ENCODE measurements at places on chromosomes 16 and 17.

DNA sequence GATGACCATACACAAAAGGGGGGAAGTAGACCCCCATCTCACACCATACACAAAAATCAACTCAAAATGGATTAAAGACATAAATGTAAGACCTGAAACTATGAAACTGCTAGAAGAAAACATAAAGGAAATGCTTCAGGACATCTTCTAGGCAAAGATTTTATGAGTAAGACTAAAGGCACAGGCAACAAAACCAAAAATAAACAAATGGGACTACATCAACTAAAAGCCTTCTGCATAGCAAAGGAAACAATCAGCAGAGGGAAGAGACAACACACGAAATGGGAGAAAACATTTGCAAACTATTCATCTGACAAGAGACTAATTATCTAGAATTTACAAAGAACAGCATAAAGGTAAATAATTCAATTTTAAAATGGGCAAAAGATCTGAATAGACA is 152.1 kb downstream of the AXIN2 start:
- DNase-seq = no peak

DNA sequence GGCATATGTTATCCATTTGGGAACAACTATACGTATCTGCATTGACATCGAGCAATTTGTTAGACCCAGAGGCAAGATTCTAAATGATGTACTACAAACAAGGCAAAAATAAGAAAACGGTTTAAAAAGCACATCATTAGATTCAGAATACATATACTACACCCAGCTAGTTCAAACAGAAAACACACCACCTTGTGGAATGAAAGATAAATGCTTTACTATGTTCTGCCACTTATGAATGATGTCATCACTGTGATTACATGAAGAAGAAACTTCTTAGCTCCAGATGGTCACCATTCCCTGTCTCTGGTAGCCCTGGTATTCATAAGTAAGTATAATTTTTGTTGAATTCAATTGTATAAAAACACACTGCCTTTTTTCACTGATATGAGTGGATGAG is 7.8 kb downstream of the NACA2 start:
- no peak for DNase-seq

GRCh38 chr16:24755201-24755874 is 25.9 kb downstream of the TNRC6A start:
- DNase-seq = no peak

- peak; percentile 49 for DNase-seq
These were observed 19.1 kb upstream of the TEX2 start for GRCh38 chr17:64281962-64282752.

DNA sequence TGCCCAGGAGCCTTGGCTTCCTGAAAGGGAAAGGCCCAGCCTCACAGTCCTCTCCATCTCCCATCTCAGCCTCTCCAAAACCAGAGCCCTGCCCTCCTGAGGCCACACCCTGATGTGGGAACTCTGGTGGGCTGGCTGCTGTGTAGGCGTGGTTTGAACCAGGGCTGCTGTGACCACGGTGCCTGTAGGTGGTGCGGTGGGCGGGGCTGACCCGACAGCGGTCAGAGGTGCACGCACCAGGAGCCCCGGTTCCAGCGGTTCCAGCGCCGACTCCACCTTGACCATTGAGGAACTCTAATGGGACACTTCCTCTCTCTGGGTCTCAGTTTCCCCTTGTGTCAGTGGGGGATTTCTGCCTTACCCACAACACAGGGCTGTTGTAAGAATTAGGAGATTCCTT is 2.4 kb downstream of the RAP1GAP2 start:
- no peak for DNase-seq

DNA sequence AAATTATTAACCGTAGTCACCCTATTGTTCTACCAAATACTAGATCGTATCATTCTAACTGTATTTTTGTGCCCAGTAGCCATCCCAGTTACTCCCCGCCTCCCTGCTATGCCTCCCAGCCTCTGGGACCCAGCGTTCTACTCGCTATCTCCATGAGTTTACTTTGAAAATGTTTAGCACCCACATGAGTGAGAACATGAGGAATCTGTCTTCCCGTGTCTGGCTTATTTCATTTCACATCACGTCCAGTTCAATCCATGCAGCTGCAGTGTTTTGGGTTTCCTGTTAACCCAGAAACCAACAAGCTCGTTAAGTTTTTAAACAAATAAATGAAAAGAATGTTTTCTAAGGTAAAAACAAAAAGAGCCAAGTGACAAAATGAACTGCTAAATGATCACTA is 82.1 kb downstream of the VPS53 start:
- no peak for DNase-seq

- DNase-seq = no peak
These were observed 44.6 kb upstream of the MAF start for GRCh38 chr16:79644971-79645667.

DNA sequence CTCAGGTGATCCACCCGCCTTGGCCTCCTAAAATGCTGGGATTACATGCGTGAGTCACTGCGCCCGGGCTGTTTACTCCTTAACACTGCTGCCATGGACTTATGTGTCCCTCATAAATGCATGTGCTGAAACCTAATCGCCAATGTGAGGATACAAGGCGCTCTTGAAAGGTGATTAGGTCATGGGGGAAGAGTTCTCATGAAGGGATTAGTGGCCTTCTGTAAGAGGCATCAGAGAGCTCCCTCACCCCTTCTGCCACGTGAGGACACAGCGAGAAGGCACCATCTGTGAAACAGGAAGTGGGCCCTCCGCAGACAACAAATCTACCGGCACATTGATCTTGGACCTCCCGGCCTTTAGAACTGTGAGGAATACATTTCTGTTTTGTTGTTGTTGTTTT is 19.1 kb downstream of the ITPRIPL2 start:
- no peak for DNase-seq

DNA sequence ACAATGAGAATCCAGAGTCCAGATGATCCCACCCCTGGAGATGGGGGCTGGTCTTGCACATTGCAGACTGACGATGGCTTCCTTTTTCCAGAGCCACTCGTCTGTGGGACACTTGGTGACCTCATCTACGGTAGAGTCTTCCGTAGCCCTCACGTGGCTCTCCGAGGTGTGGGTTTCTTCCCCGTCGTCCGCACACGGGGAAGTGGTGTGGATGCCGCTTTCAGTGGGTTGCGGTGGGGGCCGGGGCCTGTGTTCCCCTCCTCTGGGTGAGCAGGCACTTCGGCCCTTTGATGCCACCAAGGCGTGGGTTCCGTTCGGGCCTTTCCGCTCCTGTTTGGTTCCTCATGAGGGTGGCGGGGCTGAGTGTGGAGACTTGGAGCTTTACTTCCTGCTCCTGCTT is 21.4 kb downstream of the BAIAP2 start:
- DNase-seq = no peak

GRCh38 chr17:11486101-11486867 is 112.0 kb upstream of the DNAH9 start:
- no peak for DNase-seq

- no peak for DNase-seq
These were observed 746.4 kb downstream of the CDH11 start for GRCh38 chr16:64375391-64375980.

DNA sequence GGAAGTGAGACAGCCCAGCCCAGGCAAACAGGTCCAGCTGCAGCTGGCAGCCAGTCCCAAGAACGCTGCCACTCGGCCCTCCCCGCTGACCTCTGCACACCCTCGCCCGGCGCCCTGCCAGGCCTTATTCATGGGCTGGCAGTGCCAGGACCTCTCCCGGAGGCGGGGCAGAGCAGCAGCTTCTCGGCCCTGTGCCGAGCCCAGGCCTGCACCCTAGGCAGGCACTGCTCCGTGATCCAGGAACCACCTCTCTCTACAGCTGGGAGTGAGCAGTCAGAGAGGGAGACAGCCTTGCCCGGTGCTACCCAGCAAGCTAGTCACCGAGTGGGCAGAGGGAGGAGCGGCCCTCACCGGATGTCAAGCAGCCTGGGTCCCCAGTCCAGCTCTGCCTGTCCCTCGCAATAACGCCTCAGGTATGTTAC is 79.9 kb upstream of the CBX4 start:
- no peak for DNase-seq

GRCh38 chr17:55769625-55770000 is 18.8 kb downstream of the PCTP start:
- DNase-seq = peak; percentile 57

DNA sequence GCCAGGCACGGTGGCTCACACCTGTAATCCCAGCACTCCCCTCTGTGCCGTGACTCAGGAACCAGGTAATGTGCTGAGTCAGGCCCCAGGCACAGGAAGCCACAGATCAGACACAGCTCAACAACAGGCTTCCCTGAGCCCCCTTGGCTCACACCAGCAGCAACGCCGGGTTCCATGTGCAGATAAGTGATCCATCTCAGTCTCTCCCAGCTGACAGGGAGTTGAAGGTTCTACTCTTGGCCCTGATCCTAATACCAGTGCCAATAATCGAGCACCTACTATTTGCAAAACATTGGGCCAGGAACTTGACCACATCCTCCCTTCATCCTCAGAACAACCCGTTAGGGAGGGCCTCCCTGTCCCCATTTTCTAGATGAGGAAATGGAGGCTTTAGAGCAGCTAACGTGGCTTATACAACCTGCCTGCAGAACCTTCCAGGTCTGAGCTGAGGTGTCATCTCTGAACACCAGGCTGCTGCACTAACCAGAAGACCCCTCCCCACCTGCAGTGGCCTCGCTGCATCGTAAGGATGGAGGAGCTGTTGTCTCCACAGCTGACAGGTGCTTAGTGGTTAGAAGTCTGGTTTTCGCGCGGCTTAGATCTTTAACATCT is 64.8 kb upstream of the AMZ2 start:
- no peak for DNase-seq

DNA sequence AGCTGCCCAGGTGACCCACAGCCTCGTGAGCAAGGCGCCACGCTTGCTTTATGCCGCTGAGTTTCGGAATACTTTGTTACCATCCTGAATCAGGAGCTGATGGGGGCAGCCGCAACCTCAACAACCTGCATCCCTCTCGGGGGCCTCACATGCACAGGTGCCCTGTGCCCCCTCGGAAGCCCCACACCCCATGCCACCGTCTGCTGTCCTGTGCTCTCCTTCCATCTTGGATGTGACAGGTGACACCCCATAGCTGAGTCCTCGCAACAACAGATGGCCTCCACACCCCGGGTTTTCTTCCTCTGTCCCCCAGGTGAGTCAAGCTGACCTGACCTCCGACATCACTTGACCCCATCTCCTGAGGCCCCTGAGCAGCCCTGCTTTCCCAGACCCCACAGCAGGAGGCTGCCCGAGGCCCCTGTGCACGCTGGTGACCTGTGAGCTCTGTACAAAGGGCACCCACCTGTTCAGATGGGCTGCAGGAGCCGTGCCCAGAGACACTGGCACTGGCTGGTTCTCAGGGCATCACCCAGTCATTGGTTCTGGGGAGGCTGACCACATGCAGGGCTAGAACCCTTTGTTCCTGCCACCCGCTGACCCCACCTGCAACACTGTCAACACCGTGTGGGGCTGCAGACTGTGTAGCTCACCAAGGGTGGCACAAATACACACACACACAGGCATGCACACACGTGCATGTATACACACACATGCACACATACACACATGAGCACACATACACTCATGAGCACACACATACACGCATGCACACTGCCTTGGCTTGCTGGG is 57.7 kb downstream of the RMI2 start:
- no peak for DNase-seq

- no peak for DNase-seq
These were observed 106.3 kb downstream of the CDH11 start for GRCh38 chr16:65015599-65015998.

DNA sequence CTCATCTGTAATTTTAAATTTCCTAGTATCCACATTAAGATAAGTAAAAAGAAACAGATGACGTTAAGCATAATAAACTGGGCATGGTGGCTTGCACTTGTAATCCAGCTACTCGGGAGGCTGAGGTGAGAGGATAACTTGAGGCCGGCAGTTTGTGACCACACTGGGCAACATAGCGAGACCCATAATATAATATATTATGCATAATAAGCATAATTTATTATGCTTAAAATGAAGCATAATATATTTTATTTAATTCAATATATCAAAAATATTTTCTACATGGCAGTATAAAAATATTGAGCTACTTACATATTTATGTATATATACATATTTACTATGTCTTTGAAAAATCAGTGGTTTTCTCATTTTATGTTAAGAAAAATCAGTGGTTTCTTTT is 128.3 kb downstream of the GOSR1 start:
- DNase-seq = no peak

GRCh38 chr17:2815781-2816185 is 19.5 kb downstream of the RAP1GAP2 start:
- DNase-seq = no peak

DNA sequence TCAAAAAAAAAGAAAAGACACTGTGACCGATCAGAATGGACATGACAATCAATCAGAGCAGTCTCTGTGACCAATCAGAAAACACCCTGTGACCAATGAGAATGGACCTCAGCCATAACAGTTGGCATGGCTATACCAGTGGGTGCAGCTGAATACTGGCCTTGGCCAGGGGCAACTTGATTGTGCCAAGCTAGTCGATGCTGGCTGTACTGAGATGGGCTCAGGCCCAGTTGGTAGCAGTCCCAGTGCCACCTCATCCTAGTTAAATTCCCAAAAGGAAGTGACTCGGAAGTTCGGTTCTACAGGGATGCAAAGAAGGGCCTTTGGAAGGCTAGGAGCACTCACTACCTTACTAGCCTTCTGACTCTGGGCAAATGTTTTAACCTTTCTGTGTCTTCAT is 37.2 kb upstream of the BCO1 start:
- no peak for DNase-seq

DNA sequence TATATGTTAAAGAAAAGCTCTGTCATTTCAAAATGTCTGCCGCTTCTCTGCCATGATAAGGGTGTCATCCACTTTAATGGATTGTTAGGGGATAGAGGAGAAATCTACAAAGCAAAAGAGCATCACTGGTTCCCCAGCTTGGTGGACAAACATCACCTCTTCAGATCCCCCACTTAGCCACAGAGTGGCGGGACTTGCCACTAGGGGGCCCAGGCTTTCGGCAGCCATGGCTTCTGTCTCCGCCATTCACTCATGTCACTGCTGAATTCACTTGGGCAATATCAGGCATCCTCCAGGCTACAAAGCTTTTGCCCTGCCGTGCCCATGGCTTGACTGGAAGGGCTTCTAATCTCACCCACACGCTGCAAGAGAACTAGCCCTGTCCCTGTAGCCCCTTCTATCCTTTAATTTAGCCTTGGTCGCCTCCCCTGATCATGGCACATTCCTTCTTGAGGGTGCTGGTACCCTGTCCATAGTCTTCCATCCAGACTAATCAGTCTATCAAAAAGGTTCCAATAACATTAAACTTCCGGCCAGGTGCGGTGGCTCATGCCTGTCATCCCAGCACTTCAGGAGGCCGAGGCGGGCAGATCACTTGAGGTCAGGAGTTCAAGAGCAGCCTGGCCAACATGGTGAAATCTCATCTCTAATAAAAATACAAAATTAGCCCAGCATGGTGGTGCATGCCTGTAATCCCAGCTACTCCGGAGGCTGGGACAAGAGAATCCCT is 34.7 kb downstream of the SBK1 start:
- no peak for DNase-seq
